ENCODE measurements at places on chromosomes 3 and 15. TPM values are rescaled to one million over a fixed set of nuclear protein-coding genes. Genes with fewer than 3 reads are reported as not detected.

Gene DHX30
- total RNA-seq, result 62.2 TPM

Gene NUDT16
- total RNA-seq, result 5.8 TPM

Gene NR2E3
- total RNA-seq, result not detected

Gene GABRG3
- total RNA-seq, result not detected

Gene KLF15
- not detected for total RNA-seq

Gene GHSR
- not detected for total RNA-seq

Gene STX19
- not detected for total RNA-seq

Gene STRA6
- 0.14 TPM for total RNA-seq

Gene SEMA3G
- total RNA-seq, result 0.20 TPM

GRCh38 chr15:25739687-25740121, 123.4 kb downstream of the ATP10A start:
- DNase-seq, result no peak

DNA sequence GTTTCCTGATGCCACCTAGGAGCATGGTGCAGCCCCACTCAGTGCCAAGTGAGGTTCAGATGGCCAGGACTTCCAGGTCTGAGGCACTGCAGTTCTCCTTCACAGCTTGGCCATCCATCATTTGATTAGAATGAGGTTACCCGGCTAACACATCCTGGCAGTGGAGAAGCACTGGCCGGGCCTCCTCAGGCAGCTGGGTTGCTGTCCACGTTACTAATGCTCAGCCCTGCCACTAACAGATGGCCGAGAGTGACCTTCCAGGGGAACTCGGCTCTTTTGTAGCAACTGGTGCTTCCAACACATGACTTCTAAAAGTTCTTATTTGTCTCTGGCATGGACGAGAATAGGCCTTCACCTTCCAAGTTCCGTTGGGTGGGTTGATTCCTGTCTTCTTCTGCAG, 204.6 kb upstream of the CFAP20DC start:
- DNase-seq, result no peak

DNA sequence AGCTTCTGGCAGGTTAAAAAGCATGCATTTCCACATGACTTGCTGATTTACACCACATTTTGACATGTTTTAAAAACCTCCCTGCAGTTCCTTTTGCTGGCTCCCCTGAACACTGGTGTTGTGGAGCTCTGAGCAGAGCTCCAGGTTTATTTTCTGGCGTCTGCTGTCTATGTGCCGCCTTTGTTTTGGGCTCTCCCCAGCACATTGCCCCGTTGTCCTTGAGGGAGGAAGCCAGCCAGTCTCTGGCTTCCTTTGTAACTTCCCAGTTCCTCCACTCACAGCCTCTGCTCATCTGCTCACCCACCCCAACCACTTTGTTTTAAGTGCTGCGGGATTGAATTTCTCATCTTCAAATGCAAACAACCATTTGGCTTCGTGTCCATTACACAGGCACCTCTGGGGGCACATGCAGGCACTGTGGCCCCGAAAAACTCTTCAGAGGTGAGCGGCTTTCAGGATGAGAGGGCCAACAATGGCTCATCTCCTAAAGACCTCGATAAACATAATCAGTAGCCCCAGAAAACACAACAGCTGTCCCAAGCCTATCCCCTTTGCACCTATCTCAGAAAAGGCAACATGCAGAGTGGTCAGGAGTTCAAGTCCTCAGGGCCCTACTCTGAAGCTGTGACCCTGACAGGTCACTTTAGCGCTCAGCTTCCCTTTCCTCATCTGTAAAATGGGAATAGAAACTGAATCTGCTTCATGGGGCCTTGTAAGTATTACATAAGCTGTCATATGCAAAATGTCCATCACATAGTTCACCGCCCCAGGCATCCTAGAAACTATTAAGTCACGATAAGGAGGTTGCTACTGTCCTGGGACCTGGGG, 1.3 kb upstream of the MEF2A start:
- DNase-seq, result no peak

DNA sequence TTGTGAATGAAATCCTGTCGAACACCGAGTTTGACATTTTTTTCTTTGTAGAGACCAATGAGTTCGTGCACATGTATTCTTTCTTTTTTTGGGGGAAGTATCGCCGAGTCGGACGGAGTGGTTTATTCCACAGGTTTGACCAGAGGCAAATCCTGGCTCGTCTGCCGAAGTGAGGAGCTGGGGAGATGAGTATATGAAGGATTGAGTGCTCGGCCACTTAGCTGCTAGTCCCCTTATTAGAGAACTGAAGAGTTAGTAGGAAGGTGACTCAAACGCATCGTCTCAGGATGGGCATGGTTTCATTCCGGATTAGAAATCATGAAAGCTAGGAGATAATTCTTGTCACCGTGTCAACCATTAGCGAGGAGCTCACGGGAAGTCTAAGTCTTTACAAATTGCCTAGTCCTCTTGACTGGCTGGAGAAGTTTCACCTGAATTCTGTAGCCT, 154.7 kb upstream of the GOLIM4 start:
- DNase-seq, result no peak

- DNase-seq, result no peak
Observed at GRCh38 chr3:111338059-111338698, 203.8 kb upstream of the CD96 start.

GRCh38 chr15:101148881-101149664, 102.8 kb downstream of the CHSY1 start:
- no peak for DNase-seq

DNA sequence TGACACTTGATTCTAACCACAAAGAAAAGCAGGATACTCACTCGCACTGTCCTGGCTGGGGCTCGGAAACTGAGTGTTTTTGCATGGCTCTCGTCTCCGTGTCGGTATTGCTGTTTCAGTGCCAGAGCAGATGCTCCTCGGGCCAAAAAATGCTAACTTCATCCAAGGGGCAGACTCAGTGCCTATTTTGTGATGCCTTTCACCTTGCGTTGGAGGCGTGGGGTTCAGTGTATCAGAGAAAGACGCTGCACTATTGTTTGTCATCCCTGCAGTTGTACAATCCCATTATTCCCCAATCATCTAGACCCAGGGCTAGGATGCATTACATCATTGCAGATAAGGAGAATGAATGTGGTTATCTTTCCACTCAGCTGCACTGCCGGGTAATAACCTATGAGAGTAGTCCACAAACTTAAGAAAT, 1.4 kb downstream of the CACNA2D3 start:
- no peak for DNase-seq

GRCh38 chr3:17238023-17238422, 353.3 kb downstream of the PLCL2 start:
- DNase-seq, result no peak

- DNase-seq, result no peak
Observed at GRCh38 chr3:116276675-116277074, 168.6 kb downstream of the LSAMP start.

- no peak for DNase-seq
Observed at GRCh38 chr3:122094125-122094524, 39.0 kb downstream of the CD86 start.

GRCh38 chr3:137768361-137769321, 4.5 kb downstream of the SOX14 start:
- no peak for DNase-seq

- DNase-seq, result no peak
Observed at GRCh38 chr3:152100491-152101132, 168.1 kb upstream of the MBNL1 start.

DNA sequence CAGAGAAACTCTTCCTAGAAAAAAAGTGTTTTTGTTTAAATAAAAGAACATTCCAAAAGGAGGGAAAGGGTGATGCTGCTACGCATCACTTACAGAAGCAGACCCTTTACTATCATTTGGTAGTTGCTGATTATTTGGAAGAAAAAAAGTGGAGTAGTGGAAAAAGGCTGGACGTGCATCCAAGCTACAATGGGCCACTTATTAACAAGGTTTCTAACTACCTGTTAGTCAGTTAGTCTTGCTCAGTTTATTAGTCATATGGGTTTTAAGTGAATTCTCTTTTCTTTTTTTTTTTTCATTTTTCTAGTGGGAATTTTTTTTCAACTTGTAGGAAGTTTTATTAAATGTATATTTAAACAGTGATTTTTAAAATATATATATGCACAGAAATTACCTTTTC, 866.0 kb downstream of the MCTP2 start:
- DNase-seq, result no peak

DNA sequence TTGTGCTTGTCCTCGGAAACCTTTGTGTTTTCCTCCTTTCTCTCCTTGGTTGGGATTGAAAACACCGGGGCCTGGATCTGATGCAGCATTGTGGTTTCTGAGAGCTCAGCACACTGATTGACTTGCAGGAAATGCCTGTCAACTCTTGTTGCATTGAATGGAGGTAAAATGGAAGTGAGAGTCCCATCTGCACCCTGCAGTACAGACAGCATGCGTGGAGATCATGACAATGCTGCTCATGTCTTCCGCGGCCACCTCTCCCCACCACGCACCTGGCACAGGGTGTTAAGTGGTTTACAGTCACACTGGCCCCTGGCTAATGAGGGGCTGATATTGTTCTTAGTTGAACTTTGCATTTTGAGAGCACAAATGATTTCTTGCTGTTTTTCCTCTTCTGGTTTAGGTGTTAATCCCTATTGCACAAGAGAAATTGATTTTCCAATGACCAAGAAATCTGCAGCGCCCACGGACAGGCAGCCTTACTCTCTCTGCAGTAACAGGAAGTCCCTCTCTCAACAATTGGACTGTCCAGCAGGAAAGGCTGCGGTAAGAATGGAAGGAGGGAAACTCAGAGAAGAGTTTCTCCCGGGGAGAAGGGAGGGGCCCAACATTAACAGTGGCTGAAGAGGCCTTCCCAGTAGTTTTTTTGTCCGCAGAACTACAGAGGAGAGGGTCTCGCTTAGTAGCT, 58.5 kb downstream of the STARD5 start:
- no peak for DNase-seq

DNA sequence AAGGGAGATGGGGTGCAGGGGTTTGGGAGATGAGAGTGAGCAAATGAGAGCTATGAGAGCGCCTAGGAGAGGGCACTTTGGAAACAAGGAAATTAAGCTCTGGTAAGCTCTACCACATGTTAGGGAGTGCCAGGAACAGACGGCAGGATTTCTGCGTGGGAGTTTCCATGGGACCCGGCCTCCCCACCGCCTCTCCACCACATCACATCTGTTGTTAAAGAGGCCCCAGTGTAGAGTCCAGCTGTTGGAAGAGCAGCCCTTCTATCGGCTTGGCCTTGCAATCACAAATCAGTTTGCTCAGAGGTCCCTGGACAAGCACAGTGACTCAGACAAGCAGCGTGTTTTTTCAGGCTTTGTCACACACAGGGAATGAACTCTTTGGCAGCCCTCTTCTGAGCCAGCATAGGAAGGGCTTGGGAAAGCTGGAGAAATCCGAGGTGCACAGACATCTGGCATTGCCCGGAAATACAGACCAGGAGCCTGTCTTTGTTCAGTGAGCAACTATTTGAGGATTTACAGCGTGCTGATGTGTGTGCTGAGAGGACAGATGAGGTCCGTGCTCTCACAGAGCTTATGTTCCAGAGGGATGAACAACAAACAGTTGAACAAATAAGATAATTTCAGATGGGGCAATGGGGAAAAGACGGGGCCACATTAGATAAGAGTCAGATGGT, 370.6 kb upstream of the PROK2 start:
- DNase-seq, result no peak

- DNase-seq, result no peak
Observed at GRCh38 chr3:103712320-103713008, 1277.6 kb downstream of the ZPLD1 start.
